ELF-1 (cell line): ENCODE measurements at places on chromosomes 2 and 18.
A peak's percentile ranks its signal among the peaks of the same experiment; 100 is the strongest.

GRCh38 chr2:150983314-150983897, 278.3 kb downstream of the RBM43 start:
- no peak for DNase-seq

GRCh38 chr18:63315876-63316275, 3.7 kb downstream of the BCL2 start:
- no peak for DNase-seq

DNA sequence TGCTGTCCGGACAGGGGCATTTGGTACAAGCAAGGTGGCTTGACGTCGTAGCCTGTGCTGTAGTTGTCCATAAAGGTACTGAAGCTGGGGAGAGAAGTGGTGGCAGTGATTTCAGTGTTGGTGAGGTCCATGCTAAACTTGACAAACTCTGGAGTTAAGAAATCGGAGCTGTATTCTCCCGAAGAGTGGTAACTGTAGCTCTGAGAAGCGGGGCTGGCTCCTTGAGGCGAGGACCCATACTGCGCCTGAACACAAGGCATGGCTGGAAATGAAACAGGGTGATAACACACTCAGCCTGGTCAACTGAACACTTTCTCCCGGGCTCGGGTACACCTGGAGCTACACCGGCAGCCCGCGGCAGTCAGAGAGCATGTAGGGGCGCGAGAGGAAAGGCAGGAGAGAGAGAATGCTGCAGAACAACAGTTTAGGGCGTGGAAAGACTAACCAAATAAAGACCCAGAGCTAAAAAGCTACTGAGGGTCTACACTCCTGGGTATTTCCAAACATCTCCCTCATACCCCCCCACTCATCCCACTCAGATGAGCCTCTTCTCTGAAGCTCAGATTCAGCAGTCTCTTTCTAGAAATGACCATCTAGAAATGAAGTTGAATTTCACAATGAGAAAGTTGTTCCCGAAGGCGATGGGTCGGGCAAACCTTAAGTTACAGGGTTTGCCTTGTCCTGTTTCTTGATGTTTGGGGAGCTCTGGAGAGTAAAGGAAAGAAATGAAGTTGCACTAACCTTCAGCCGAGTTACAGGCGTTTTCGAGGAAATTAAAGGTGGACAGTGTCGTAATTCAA, 2.4 kb downstream of the NR4A2 start:
- peak; percentile 25 for DNase-seq

DNA sequence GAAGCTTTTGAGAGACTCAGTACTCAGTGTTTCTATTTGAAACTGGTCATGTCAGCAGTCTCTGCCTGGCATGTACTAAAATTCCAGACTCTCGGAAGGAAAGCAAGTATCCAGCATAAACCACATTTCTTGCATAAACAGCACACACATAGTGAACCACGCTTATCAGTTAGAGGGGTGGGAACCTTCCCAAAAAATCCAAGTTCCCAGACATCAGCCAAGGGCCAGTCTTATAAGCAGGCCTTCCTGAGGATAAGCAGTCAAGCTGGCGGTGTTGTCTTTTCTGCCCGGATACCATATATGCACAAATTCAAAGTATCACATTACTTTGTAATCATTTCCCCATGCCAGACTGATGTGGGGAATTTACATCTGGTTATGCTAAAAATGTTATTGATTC, 73.6 kb downstream of the ST6GAL2 start:
- DNase-seq, result no peak

GRCh38 chr18:23193742-23194141, 58.5 kb downstream of the CABLES1 start:
- DNase-seq, result no peak

- DNase-seq, result no peak
Measured at GRCh38 chr18:49352321-49352720, 108.1 kb downstream of the DYM start.

- no peak for DNase-seq
Measured at GRCh38 chr2:28074137-28074536, 183.6 kb downstream of the BABAM2 start.

DNA sequence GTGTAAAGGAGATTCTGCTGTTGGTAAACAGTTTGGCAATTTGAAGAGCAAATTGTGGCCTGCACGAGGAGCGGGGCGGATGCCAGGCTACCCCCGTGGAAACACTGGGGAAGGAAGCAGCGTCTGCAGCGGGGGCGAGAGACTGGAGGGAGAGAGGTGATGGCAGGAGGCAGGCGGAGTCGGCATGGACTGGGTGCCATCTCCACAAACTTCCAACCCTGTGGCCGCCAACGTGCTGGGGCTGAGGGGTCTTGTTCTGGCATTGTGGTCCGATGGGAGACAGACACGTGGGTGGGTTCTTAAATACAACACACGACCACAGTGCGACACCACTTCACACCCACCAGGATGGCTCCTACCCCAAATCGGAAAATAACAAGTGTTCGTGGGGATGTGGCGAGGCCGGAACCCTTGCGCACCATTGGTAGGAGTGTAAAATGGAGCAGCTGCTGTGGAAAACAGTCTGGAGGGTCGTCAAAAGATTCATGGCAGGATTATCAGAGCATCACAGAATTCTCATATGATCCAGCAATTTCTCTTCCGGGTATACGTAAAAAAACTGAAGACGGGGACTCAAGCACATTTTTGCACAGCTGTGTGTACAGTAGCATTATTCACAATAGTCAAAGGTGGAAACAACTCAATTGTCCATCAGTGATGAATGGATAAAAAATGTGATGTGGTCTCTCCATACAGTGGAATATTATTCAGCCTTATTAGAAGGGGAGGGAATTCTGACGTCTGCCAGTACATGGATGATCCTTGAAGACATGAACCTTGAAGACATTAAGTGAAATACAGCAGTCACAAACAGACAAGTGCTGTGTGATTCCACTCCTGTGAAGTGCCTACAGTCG, 82.4 kb upstream of the HPCAL1 start:
- no peak for DNase-seq

GRCh38 chr18:36589857-36590543, 238.8 kb downstream of the TPGS2 start:
- DNase-seq, result no peak

DNA sequence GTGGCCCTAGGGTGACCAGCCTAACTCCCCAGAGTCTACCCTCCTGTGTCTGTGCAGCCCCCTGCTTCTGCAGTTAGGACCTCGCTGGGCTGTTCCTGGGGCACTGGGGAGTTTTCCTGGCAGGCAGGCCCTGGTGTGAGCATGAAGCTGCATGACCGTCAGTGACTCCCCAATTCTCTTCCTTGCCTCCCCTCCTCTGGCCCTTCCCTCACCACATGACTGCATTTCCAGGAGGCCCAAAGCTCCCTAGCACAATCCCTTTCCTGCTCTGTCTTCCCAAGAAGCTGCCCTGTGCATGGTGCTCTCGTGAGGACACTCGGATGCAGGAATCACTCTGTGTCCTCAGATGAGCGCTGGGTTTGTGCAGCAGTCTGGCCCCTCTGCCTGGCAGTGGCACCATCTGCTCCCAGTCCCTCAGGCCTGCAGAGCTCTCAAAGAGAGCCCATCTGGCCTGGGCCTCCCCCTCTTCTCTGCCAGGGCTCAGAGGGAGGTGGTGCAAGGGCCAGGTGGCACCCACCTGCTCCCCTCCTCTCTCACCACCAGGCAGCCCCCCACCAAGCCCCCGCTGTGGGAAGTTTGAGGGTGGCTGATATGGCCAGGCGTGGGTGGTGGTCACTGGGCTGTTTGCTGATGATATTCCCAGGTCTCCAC, 125.6 kb upstream of the HS6ST1 start:
- no peak for DNase-seq

DNA sequence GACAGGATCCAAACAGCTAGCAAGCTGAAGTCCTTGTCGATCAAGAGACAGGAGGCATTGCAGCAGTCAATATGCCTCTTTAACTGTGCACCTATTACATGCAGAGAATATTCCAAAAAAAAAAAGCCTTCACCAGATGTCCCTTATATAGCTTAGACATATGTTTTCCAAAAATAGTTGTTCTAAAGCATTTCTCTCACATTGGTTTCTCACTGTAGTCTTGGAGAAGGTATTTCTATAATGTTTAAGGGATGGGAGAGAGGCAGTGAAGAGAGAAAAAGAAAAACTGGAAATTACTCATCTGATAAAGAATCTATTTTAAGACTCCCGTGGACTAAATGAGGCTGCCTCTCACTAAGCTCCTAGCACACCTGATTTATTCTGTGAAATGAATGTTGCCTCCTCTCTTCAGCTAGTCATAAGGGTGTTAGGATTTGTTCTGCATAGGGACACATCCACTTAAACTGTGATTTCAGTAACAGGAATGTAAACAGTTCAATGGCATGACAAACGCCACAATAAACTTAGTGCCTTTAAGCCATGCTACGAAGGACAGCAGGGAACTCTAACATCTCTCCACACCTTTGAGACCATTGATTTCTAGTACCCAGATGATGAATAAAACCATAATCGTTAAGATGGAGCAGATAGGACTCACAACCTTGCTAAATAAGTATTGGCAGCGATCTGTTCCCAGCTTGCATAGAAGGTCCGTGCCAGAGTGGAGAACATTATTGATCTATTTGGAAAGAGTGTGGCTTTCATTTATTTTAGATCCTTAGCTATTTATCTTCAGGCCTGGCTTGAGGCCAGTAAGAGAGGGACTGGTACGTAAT, 98.6 kb upstream of the NCK2 start:
- DNase-seq, result no peak

DNA sequence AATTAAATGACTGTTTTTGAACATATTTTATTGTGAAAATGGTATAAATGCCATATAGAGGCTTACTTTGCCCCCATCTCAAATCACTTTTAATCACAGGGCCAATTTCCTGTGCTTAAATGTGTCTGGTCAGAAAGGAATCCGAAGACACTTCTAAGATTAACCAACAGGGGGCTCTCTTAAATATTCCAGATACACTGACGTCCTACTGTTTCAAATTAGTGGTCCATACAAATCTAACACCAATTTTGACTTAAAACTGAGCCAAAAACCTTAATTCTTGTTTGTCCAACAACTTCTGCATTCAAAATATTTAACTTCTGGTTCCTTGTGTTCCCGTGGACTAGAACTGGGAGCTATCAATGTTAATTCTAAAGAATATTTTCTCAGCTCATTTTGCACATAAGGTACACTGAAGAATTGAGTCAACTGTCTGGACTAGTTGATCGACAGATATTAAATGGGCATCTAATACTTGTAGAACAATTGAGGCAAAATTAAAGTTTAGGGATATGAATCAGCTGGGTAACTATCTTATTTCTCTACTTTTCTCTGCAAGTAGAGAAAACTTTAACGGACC, 557.5 kb downstream of the ARHGAP15 start:
- DNase-seq, result no peak

DNA sequence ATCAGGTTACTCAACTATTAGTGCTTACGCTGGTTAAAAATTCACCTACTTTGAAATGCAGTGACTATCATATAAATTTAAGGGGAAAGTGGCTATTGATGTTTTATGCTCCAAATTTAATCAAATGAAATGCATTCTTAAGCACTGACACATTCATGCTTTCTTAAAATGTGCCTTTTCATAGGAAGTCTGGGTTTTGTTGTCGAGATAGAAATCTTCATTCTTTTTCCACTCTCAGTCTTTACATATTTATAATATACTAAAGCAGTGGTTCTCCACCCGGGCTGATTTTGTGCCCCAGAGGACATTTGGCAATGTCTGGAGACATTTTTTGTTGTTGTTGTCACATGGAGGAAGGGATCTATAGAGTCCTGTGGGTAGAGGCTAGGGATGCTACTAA, 167.9 kb downstream of the PAX3 start:
- DNase-seq, result no peak

DNA sequence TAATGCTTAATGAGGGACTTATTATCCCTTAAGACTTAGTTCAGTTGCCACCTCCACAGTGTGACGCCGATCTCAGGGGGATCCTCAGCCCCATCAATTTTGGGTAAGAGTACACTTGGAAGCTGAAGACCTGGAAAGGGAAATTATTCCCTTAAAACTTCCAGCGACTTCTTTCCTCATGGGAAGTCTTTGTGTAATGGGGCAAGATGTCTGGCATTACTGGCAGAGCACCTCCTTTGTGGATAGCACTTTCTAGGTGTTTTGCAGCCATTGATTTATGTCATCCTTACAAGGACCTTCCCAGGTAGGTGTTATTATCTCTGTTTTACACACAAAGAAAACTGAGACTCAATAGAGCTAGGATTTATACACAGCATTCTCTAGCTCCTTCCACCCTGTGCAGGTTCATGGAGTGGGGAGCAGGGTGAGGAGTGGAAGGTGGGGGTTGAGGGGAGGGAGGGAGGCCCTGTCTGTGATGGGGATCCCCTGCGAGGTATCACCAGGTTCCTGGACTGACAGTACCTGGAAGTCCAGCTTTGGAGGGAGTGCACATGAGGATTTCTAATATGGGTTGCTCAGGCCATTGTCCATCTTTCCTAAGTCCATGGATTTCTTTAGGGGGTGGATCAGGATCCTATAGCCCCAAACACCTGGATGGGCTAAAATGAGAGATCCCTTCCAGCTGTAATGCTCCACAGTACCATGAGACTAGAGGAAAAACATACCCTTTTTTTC, 79.4 kb downstream of the MYCN start:
- DNase-seq, result no peak

DNA sequence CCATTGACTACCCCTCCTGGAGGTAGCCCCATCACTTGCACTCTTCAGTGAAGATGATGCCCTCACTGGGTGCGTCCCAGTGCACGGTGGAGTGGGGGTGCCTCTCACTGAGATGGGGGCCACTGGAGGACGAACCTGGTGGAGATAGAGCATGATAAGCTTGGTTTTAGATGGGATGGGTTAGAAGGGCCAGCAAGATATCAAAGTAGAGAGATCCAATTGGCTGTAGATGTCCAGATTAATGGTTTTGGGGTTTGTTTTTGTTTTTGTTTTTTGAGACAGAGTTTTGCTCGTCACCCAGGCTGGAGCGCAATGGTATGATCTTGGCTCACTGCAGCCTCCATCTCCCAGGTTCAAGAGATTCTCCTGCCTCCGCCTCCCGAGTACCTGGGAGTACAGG, 28.3 kb downstream of the DPYSL5 start:
- DNase-seq, result no peak

- no peak for DNase-seq
Measured at GRCh38 chr2:216866515-216867095, 6.7 kb upstream of the TNP1 start.

GRCh38 chr18:40607542-40608148, 1347.4 kb upstream of the PIK3C3 start:
- DNase-seq, result no peak

- no peak for DNase-seq
Measured at GRCh38 chr18:56637711-56638231, 621 bp downstream of the TXNL1 start.

- DNase-seq, result no peak
Measured at GRCh38 chr18:41268271-41268670, 686.8 kb upstream of the PIK3C3 start.

DNA sequence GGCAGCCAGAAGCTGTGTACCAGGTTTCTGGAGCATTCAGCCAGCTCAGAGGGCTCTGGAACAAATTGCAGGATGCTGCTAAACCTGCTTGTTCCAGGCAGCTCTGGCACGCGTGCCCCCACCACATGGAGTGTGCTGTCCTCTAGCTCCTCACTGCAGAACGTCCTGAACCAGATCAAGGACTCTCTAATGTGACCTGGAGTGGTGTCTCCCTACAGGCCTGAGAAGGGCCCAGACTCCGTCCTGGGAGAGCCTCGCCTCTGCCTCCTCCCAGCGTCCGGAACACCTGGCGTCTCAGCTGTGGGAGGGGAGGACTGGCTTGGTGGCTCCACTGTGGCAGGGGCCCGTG, 115.6 kb upstream of the GPC1 start:
- peak; percentile 53 for DNase-seq
